ENCODE measurements at places on chromosomes 4 and X. TPM values are rescaled to one million over a fixed set of nuclear protein-coding genes. Genes with fewer than 3 reads are reported as not detected.

The FABP2 gene
- total RNA-seq = not detected

The MAML3 gene
- total RNA-seq = 12.3 TPM

The XPNPEP2 gene
- not detected for total RNA-seq

The NEXMIF gene
- total RNA-seq = not detected

The RTL3 gene
- not detected for total RNA-seq

The XAGE2 gene
- total RNA-seq = not detected

The RBMXL3 gene
- not detected for total RNA-seq

The PDE6B gene
- total RNA-seq = not detected

The F8A1 gene
- 5.3 TPM for total RNA-seq

The ODAPH gene
- not detected for total RNA-seq

The UGT2B10 gene
- total RNA-seq = not detected

The ARR3 gene
- total RNA-seq = not detected

The ZMAT1 gene
- total RNA-seq = 0.72 TPM

The NKX6-1 gene
- not detected for total RNA-seq

The ARMCX1 gene
- 36.3 TPM for total RNA-seq

The XKRX gene
- total RNA-seq = 0.22 TPM

The MAGEA1 gene
- not detected for total RNA-seq

The PSAPL1 gene
- total RNA-seq = not detected

The CTAG1A gene
- not detected for total RNA-seq

The PAK3 gene
- total RNA-seq = 2.2 TPM

The SLC2A9 gene
- 0.43 TPM for total RNA-seq

The MAOA gene
- 1.0 TPM for total RNA-seq

The COL4A6 gene
- total RNA-seq = 11.9 TPM

The MND1 gene
- total RNA-seq = 5.7 TPM

The TDO2 gene
- total RNA-seq = 12.3 TPM

The RHOH gene
- total RNA-seq = 0.44 TPM

The PCYT1B gene
- total RNA-seq = under 0.01 TPM

The TBC1D9 gene
- 18.0 TPM for total RNA-seq

The ZFP92 gene
- under 0.01 TPM for total RNA-seq

The KDR gene
- total RNA-seq = 5.7 TPM

The SLITRK4 gene
- total RNA-seq = 7.0 TPM

The TRPC5OS gene
- not detected for total RNA-seq

The GABRE gene
- 15.1 TPM for total RNA-seq

The NEUROG2 gene
- total RNA-seq = not detected

The APELA gene
- not detected for total RNA-seq

The MSANTD1 gene
- 0.72 TPM for total RNA-seq

The SLC25A14 gene
- total RNA-seq = 8.3 TPM
